ENCODE measurements at places on chromosomes 4 and X.
A peak's percentile ranks its signal among the peaks of the same experiment; 100 is the strongest.

- DNase-seq: no peak
Observed at GRCh38 chrX:97400492-97400891, 516.8 kb downstream of the RPA4 start.

DNA sequence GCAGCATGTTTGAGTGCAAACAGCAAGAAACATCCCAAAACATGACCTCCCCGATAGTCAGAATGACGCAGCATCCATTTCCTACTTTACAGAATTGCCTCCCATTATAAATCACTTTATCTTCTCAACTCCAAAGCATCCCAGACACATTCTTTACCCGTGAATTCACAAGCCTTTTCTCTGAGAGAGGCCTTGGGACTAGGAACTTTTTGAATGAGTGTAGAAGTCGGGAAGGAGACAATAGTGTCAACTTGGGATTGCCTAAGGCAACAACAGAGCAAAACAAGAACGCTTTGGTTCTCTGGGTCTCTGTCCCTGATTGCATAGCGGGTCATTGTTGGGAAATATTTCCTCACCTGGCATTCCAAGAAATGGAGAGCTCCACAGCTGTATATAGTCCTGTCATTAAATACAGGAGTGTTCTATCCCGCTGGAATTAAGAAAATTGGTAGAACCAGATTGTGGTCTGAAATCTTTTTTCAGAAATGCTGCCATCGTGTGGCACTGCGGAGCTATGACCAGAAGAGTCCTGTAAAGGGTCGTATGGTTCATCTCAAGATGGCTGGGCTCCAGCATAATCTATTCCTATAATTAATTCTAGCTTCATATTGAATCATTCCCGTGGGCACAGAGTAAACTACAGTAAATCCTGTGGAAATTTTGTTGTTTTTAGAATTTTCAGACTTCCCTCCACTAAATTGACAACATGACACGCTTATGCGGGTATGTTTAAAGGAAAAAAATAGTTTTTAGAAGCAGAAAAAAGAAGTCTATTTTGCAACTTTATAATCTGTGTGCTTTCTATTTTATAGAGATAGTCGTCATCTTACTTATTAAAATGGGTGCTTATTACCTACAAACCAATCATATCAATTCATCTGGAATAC, 2.0 kb upstream of the SPP1 start:
- peak; percentile 87 for DNase-seq

GRCh38 chr4:99447513-99447912, 12.4 kb upstream of the ADH7 start:
- no peak for DNase-seq

- no peak for DNase-seq
Observed at GRCh38 chrX:106203315-106203714, 35.2 kb downstream of the PWWP3B start.

GRCh38 chr4:26093551-26093950, 179.5 kb downstream of the SMIM20 start:
- DNase-seq: no peak

- DNase-seq: no peak
Observed at GRCh38 chr4:145956288-145956890, 17.8 kb upstream of the ZNF827 start.

DNA sequence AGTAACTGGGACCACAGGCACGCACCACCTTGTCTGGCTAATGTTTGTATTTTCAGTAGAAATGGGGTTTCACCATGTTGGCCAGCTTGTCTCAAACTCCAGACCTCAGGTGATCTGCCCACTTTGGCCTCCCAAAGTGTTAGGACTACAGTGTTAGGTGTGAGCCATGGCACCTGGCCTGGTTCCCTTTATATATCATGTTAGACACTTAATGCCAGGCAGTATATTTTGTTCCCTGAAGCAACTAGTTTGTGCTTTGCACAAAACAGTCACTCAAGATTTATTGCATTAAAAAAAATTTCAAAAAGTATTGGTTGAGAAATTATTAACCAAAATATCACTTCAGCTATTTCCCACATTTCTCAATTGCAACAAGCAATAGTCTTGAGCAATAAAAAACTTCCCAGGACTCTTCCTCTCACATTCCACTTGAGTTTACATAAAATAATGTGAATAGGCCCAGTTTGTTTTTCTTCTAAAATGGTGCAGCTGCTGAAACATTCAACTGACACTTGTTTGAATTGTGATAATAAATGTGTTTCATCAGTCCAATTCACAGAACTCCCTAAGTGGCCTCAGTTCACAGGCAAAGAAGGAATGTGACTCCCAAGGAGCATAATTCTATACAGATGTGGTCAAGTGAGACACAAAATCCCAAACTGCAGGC, 22.7 kb downstream of the CXCL1 start:
- no peak for DNase-seq

GRCh38 chrX:1912193-1912592, 297.3 kb downstream of the ASMT start:
- no peak for DNase-seq

- no peak for DNase-seq
Observed at GRCh38 chr4:155761916-155762315, 3.1 kb downstream of the GUCY1B1 start.

DNA sequence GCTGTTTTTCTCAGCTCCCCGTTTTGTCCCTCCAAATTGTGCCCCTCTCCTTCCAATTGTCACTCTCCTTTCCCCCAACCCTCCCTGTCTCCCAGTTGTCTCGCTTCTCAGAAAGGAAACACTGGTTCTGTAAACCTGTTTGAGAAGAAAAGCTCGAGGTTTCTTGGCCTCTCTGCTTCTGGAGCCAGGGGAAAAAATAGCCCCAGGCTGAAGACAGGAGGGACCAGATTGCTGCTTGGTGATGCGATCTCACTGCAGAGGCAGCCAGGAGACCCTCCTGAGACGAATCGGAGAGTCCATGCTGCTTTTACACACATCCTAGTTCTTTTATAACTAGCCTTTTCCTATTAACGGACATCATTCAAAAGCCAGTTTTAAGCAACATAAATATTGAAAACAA, 21.2 kb downstream of the TRIML1 start:
- DNase-seq: no peak

All from globus pallidus (tissue), 1 donor.